ENCODE measurements at places on chromosomes 5 and 9.
A peak's percentile ranks its signal among the peaks of the same experiment; 100 is the strongest.

- DNase-seq: peak; percentile 70
Observed at GRCh38 chr9:75087289-75087823, 599 bp downstream of the NMRK1 start.

- DNase-seq: no peak
Observed at GRCh38 chr5:179768326-179769085, 25.3 kb upstream of the LTC4S start.

GRCh38 chr9:15915711-15916110 is 362.9 kb downstream of the CCDC171 start:
- no peak for DNase-seq

DNA sequence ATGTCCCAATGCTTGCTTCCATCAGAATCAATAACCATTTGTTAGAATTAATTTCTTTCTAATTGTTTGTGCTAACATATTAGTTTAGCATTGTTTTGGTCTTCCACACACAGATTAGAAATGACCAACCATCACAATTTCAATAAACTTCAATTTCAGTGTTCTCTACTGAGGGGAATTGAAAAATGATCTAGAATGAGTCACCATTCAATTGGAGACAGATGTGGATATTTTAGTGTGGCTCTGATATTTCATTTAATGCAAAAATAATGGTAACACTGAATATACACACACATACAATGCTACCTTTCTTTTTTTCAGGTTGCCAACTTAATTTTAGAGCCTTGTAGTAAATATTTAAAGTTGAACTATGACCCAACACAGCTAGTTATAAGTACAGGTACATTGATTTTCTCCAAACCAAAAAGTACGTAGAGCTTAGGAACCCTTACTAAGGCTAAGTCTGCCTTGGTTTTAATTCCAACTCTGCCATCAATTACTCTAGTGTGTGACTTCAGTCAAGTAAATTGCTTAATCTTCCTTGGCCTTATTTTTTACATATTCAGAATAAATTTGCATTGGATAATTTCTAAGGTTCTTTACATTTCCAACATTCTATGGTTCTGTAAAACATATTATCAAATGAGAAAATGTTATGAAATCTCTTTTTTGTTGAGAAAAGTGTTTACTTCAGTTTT is 143.9 kb downstream of the DMRTA1 start:
- no peak for DNase-seq

DNA sequence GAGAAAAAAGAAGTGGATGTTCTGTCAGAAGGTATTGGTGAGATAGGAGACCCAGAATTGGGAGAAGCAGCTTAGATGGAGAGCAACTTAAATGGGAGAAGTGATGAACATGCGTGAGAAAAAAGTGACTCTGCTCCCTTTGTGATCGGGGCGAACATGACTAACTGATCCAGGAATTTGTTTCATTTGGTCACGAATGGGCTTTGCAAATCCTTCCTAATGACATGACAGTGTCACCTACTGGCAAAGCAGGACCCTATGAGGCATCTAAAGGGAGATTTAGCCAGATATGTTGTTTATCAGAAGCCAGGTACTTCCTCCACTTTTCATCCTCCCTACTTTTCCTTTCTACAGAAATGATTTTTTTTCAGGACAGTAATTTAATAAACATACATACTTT is 787.4 kb upstream of the RGMB start:
- no peak for DNase-seq

DNA sequence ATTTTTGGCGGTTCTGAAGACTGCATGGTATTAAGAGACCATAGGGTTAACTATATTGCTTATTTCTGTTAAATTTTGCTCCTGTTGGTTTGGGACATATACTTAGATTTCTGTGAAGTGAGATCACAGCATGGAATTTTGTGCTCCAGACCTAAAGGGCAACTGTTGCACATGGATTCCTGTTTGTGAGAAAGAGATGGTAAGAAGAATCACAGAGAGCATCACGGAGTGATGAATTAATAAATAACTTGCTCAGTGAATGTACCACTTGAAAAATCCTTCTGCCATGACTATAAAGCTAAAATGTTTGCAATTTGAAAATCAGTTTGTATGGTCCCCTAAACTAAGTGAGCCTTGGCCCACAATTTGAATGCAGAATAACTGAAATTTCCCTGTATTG is 4.5 kb downstream of the PSAT1 start:
- DNase-seq: no peak

- DNase-seq: no peak
Observed at GRCh38 chr9:86486891-86487837, 133.0 kb upstream of the TUT7 start.

DNA sequence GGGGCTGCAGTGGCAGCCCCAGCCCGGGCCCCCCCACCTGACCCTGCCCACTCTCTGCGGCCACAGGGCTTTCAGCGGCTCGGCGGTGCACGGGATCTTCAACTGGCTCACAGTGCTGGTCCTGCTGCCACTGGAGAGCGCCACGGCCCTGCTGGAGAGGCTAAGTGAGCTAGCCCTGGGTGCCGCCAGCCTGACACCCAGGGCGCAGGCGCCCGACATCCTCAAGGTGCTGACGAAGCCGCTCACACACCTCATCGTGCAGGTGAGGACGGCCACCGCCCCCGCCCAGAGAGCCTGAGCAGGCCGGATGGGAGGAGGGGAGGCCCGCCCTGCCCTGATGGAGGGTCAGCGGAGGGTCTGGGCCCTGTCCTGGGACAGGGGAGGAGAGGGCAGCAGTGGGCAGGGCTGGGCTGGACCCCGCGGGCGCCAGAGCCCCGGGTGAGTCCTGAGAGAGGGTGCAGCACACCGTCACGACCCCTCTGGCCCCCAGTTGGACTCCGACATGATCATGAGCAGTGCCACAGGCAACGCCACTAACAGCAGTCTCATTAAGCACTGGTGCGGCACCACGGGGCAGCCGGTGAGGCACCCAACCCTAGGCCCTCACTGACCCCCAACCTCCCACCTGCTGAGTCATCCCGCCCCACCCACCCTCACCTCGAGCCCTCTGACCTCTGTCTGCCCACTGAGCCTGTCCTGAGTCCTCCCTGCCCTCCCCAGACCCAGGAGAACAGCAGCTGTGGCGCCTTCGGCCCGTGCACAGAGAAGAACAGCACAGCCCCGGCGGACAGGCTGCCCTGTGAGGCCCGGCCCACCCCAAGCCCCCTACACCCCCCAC is 2.7 kb downstream of the SLC34A3 start:
- DNase-seq: no peak

- DNase-seq: no peak
Observed at GRCh38 chr5:13609504-13609903, 335.0 kb downstream of the DNAH5 start.

- DNase-seq: no peak
Observed at GRCh38 chr5:127959152-127959764, 124.3 kb upstream of the SLC12A2 start.

- no peak for DNase-seq
Observed at GRCh38 chr9:8356406-8356805, 556.8 kb upstream of the DMAC1 start.

- no peak for DNase-seq
Observed at GRCh38 chr5:101679816-101680215, 616.3 kb downstream of the SLCO4C1 start.

DNA sequence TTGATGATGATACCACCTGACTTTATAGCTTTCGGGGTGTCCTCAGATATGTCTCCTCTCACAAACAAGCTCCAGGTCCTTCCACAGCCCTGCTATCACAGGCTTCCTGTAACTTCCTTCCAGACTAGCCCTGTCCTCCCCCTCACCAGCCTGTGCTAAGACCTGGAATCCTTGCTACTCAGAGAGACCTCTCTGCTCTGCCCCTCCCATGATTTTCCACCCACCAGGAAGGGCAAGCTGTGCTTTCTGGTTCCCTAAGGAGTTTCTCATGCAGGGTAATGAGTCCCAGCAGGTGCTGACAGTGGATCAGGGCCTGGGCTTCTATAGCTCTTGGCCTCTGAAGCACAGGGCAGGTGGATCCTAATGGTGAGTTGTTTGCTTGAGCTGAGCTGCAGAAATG is 86.9 kb downstream of the AOPEP start:
- DNase-seq: no peak

DNA sequence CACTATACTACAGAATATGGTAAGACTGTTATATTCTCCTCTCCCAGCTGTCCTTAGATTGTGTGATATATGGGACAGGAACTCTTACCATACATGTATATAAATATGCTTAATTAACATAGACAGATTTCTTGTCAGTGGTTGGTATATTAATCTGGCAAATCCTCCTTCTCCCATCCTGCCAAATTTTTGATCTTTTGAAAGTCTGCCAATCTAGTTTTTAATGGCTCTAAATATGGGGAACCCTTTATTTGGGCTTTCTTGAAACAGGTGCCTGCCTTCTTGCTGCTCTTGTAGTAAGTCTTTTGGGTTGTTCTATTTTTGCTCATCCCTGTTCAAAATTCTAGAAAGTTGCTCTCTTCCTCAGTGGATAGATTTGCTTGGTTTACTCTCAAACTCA is 63.5 kb downstream of the SPATA31D1 start:
- no peak for DNase-seq

DNA sequence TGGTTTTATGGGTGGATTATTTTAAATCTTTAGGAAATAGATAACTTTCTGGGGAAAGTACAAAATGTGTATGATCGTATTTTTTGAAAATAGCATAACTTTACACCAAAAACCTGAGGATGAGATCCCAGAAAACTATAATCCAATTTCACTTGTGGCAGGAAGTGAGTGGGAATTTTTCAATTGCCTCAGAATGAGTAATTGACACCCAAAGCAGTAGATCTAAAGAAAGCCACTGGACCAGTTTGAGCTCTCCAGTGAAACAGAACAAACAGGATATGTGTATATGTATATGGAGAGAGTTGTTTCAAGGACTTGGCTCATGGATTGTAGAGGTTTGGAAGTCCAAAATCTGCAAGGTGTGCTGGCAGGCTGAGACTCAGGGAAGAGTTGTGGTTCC is 109.2 kb upstream of the SHB start:
- DNase-seq: no peak

GRCh38 chr5:140588311-140589070 is 23.9 kb downstream of the SLC35A4 start:
- DNase-seq: no peak

GRCh38 chr9:89477811-89478630 is 19.9 kb downstream of the SEMA4D start:
- DNase-seq: peak; percentile 69

- DNase-seq: no peak
Observed at GRCh38 chr5:110957934-110958333, 113.6 kb upstream of the TSLP start.

DNA sequence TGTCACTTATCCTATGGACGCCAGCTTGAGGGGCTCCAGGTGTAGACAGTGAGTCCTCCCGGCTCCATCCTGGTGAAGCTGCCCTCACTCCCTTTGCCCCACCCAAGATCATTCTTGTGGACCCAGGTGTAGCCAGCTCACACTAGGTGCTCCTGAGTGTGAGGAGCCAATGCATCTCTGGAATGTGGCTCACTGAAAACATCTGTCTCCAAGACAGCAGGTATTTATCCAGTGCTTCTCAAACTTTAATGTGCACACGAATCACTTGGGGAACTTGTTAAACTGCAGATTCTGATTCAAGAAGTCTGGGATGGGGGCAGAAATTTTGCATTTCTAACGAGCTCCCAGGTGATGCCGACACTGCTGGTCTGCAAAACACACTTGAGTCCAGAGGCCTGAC is 13.5 kb upstream of the ENC1 start:
- no peak for DNase-seq

DNA sequence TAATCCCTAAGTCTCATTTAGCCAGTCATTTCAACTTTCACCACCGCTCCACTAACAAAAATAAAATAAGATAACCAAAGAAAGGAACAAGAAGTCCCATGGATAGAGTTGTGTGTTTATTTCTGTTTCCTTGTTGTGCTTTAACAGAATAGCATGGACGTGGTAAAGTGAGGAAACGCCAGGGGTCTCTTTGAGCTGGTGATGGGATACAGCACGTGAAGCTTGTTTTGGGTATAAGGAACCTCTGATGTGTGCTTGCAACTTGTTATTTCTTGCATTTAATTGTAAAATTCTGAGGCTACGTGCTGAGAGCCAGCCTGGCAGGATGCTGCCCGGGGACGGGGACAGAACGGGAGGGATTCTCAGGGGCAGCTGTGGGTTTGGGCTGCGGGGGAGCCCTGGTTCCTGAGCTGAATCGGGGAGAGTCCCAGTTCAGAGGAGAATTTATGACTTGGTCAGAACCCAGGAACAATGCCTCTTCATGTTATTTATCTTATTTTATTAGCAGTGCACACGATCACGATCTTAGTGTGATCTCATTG is 63.4 kb downstream of the ANKRD33B start:
- DNase-seq: no peak

DNA sequence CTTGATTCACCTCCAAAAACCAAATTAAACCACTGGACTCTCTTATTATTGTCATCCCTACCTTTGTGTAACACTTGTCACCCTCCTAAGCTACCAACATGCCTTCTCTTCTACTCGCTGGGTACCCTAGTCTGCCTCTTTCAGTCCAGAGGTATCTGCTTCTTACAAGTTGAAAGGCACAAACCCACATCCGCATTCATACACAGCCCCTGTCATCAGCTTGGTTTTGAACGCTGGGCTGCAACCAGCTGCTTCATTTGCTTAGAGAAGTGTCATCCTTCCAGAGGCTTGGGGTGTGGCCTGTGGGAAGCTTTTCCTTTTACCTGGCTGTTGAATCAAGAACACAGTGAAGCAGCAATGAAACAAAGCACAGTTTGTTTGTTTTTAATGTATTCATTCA is 138.8 kb upstream of the WWC1 start:
- no peak for DNase-seq

- no peak for DNase-seq
Observed at GRCh38 chr5:172417983-172418630, 36.2 kb downstream of the SH3PXD2B start.

DNA sequence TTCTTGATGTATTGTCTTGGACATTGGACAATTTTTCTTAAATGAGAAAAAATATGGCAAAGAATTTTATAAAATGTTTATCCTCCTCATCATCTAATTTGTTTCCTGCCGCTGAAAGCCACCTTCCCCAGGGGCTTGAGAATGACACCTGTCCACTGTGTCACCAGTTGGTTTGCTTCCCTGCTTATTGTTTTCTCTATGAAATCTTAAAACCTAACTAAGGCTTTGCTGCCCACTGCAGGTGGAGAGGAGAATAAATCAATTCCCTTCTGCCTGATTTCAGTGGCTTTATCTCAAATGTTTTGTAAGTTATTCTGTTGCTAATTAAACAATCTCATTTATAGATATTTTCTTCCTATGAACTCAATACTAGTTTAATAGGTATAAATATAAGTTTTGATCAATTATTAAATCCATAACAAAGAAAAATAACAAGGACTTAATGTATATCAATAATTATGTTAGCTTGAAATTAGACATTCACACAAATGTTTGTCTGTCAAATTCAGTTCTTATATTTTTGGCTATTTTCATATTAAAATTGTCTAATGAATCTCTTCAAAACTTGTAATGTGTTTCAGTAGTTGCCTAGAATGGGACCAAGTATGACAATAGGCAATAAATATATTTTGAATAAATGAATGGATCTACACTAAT is 822.5 kb downstream of the PTPRD start:
- DNase-seq: no peak

- no peak for DNase-seq
Observed at GRCh38 chr9:128568470-128569078, 16.2 kb downstream of the SPTAN1 start.

- DNase-seq: no peak
Observed at GRCh38 chr9:6460189-6460768, 47.3 kb downstream of the UHRF2 start.
